NCI-H1930 (cell line): ENCODE measurements at places on chromosomes 6 and 20.

GRCh38 chr6:30175765-30176164, 12.4 kb downstream of the TRIM15 start:
- DNase-seq, result no peak

DNA sequence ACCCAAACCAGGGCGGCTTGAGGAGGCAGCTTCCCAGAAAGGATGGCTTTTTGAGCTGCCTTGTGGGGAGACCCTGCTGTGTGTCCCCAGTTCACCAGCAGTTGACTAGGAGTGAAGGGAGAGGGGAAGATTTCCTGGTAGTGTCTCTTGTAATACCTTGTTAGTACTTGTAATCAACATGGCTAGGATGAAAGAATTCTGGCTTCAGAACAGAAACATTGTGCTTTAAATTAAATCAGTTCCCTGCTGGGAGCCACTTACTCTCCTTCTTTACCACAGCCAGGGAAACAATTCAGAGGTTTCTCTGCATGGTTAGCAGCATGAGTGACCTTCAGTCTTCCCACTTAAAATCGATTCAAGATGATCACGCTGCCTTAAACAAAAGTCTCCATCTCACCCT, 525.4 kb upstream of the ID4 start:
- no peak for DNase-seq

DNA sequence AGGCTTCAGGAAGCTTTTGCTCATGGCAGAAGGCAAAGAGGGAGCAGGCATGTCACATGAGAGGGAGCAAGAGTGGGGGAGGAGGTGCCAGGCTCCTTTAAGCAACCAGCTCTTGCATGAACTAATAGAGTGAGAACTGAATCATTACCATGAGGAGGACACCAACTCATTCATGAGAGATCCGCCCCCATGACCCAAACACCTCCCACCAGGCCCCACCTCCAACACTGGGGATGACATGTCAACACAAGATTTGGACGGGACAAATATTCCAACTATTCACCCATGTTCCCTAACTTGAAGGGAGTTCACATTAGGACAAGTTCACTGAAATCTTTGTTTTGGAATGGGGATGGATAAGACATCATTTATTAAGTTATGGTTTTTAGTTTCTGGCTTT, 155.2 kb upstream of the ESR1 start:
- DNase-seq, result no peak

DNA sequence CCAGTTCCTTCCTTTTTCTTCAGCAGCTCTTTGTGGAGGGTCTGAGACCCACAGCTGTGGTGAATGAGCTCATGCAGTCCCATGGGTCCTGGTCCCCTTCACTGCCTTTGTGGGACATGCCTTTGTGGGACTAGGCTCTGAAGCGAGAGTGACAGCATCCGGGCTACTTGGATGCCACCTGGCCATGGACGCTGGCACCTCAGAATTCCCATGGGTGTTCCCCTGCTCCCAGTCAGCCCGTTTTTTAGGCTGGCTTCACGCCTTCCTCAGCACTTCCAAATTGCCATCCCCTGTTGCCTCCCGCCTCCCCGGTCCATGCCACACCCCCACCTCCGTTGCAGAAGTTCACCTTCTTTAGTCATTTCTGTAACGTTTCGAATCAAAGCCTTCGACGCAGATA, 45.1 kb downstream of the RAMACL start:
- DNase-seq, result no peak

DNA sequence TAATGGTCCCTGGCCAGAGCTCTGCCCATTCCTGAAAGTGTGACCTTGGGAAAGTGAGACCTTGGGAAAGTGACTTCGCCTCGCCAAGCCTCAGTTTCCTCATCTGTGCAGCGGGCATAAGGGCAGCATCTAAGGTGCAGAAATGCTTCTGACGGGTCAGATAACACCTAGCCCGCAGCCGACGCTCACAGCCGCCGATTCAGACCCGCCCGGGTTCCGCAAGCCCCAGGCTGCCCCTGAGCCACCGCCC, 486 bp downstream of the FKBP1A start:
- DNase-seq, result no peak

DNA sequence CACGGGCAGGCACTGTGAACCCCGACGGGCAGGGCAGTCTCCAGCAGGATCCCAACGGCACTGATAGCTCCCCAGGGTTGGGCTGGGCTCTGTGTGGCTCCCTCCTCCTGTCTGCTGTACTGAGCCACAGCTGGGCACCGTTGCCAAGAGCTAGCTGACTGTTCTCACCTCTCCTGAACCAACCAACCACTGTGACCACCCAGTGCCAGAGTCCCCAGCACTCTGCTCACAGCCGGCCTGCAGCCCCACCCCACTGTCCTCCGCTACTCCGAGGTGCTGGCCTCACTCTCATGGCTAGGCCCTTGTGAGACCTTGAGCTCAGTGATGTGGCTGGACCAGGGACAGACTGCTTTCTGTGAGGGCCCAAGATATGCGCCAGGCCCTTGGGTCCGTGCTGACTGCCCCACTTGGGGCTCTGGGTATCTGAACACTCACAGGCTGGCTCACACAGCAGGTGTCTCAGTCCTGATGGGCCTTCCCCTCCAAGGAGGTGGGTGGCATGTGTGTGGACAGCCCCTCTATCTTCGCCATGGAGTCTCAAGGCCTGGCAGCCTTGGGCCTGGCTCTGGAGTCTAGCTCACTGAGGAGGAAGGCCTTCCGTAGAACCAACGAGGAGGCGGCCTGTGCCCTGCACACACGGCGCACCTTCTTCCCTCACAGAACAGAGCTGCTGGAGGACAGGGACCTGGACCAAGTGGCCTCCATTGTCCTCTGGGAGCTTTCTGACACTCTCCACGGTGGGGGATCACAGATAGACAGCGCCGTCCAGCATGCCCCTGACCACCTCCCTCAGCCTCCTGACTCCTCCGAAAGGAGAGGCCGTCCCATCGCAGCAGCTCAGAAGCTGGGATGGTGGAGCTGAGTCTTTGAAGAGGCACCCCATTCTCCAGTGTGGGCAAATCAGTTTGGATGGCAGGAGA, 53.5 kb downstream of the TCP11 start:
- no peak for DNase-seq

DNA sequence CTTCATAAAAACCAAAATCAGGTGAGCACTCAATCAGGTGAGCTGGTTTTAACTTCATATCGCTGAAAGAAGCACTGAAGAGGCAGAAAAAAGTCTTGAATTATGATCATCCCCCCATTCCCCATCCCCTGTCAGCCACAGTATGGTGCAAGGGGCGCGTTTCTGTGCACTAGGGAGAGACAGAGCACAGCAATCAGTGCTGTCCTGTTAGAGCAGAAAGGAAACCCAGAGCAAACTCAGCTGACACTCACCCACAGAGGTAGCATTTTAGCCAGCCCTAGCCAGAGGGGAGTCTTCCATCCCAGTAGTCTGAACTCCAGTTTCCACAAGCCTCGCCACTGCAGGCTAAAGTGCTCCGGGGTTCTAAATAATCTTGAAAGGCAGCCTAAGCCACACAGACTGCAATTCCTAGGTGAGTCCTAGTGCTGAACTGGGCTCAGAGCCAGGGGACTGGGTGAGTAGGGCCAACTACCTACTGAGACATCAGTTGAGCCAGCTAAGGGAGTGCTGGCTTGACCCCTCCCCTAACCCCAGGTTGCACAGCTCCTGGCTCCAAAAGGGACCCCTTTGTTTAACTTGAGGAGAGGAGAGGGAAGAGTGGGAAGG, 1352.6 kb upstream of the GJE1 start:
- no peak for DNase-seq

DNA sequence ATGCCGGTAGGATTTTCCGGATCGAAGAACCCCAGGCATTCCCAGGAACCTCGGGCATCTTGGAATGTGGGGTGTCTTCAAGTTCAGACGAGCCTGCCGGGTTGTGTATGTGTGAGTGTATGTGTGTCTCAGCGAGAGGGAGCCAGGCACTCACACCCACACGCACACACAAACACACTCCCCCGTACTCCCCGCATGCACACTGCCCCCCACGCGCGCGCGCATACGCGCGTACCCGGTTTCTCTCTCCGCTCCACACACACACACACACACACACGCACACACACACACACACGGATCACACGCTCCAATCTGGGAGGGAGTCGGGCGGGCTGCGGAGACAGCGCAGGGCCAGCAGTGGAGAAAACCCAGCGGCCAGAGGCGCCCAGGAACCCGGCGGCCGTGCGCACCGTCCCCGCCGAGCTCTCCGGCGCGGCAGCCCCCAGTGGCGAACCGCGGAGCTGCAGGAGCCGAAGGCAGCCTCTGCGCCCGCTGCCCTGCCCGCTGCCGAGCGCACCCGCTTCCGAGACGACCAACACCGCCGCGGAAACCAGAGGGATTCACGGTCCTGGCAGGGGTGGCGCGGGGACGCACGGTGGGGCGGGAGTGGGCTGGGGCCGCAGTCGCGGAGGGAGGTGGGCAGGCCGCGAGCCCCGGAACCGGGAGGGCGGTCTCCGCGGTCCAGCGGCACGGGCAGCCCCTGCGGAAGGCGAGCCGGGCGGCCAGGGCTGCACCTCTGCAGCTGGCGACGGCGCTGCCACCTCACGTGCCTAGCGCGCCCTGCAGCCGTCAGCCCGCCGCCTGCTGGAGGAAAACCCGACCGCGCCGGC, at the start of gene LRFN2:
TSS of gene LRFN2 (minus strand) at position 125 of the 830 bp plus-strand sequence.
- peak; percentile 69 for DNase-seq

- peak; percentile 79 for DNase-seq
These were observed at the start of gene IFNGR1 for GRCh38 chr6:137218917-137219663. Gene IFNGR1 (minus strand): TSS chr6:137219385. CDS start chr6:137219327, 58 bp downstream.

DNA sequence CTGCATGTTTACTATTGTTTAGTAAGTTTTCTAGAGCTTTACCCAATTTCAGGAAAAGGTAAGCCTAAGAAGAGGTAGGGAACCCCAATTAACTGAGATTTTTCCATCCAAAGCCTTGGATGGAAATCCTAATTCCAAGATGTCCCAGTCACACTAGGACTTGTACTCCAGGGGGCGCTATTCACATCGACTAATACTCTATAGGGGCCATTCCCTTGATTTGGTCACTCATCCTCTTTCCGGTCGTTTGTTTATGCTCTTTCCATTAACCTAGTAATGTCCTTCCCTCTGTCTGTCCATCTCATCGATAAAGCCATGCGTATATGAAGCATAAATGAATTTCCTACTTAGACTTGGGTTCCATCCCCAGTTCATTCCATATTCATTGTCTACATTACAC, 80.8 kb upstream of the FUCA2 start:
- DNase-seq, result peak; percentile 4

DNA sequence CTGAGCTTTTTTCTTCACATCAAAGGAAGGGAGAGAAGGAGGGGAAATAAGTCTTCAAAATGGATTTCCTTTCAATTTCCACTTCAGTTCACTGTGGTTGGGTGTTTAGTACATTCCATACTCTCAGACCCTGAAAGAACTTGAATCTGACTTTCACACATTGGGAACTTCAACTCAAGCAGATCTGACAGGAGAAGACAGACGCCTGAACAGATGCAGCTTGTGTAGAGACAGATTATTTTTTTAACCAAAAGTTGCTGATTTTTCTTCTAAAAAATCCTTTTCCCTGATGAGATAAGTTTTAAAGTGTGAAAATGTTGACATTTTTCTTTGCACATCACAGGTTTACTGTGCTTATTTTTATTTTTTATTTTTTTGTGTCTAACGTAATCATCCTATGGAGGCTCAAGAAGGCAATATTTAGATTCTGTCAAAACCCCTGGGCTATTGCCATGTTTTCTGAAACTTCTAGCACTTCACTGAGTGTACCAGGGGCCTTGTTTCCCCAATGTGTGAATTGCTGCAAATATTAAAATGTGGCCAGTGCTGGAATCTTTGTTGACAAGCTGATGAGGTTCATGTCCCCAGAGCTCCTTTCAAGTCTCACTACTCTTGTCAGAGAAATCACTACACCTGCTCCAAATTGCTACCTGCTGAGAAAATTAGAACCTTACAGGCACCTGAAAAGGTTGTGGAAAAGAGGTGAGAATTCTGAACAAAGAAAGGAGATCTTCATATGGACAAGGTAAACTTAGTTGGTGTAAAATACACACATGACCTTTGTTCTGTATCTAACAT, 214.8 kb upstream of the BTBD3 start:
- peak; percentile 54 for DNase-seq

- DNase-seq, result no peak
These were observed 8.5 kb downstream of the HMGN3 start for GRCh38 chr6:79225717-79226599.

GRCh38 chr20:38266426-38266825, 5.9 kb upstream of the KIAA1755 start:
- DNase-seq, result no peak

DNA sequence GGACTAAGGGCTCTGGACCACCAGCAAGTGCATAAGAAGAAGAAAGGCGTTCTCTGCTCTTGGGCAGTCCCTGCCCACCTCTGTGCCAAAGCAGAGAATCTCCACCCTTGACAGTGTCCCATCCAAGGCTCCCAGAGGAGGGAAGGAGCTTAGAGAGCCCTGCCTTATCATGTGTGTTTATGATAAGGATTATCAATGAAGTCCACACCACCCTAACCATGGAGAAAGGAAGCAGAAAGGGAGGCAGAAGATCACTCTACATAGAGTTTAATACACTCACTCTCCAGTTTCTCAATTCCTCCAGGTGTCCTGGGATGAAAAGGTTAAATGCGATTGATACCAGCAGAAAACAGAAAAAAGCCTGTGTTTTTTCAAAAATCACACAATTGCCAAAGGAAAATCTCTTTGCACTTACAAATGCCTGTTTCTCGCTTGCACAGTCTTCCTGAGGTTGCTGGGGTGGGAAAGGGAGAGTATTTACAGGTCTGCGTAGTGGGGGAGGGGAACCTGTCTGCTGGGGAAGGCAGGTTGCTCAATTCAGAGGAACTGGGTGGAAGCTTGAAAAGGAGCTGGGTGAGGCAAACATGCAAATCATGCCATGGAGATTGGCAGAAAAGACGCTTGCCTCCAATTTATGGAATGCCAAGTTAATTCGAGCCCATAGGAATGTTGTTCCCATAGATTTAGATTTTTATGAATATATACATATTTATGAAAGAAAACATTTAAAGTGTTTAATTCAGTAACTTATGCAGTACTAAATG, 104.0 kb downstream of the EYA2 start:
- DNase-seq, result no peak

DNA sequence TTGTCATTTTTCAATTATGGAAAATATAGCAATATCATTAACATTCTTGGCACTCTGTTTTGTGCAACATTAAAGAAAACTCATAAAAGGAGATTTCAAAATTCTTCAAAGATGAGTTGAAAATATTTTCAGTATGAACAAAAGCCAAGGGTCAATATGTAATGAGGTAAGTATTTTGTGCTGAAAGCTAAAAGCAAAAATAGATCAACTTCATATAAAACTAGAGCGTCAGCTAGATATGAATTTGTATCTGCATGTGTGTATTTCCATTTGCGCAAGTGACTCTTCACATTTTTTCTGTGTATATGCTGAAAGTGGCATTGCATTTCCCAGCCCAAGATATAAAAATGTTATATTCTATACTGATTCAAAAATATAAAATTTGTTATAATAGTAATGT, 492.1 kb upstream of the EYS start:
- no peak for DNase-seq

DNA sequence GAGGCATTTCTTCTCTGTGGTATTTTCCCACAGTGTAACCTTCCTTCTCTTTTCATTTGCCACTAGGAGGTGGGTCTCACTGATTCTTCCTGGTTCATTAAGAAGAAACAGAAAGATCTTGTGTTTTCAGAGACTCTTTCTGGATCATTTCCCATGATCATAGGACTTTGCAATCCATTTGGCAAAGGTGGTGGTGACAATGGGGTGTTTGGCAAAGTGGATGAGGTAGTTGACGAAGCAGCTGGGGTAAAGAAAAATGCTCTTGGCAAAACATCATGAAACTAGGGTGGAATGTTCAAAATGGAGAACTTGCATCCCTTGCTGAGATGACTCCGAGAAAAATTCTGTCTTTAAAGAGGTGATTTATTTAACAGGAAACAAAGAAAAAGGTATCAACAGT, 50.6 kb downstream of the TRAF3IP2 start:
- no peak for DNase-seq

GRCh38 chr20:63885264-63886053, 9.5 kb upstream of the DNAJC5 start:
- no peak for DNase-seq
